ENCODE measurements at places on chromosomes 4 and X.

DNA sequence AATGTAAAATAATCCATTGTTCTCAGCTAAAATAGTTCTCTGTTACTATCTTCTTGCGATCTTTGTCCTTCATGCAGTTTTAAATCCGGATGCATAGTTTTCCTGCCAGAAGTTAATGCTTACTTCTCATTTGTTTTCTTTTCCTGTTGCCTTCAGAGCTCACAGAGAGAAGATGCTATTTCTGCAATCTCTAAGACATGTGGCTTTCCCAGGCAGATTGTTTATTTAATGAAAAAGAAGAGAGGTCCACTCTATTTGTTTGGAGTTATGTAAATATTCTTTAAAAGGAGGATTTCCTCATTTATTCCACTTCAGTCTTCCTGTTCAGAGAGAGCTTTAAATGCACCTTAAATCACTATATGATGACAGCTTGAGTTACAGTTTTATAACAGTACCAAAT is 39.3 kb upstream of the HPGD start:
- no peak for DNase-seq

- DNase-seq, result no peak
Observed at GRCh38 chr4:182905038-182905437, 12.1 kb downstream of the DCTD start.

DNA sequence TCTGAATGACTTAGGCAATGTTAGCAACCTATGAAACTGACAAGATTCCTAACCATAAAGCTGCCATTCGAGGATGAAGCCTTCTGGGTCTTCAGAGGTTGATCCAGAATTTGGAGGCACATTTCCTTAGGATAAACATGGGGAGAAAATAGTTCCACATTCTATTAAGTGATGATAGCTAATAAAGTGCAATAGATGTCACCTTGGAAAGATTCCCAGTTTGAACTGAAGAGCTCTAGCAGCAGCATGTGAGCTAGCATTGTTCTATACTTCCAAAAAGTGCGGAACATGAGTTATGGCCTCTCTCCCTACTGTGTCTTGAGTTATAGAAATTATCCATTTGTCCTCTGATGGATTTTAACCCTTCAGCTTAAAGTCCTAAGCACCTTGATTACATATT is 991.4 kb upstream of the SLIT2 start:
- no peak for DNase-seq

- DNase-seq, result no peak
Observed at GRCh38 chrX:129626026-129626425, 28.7 kb downstream of the APLN start.

DNA sequence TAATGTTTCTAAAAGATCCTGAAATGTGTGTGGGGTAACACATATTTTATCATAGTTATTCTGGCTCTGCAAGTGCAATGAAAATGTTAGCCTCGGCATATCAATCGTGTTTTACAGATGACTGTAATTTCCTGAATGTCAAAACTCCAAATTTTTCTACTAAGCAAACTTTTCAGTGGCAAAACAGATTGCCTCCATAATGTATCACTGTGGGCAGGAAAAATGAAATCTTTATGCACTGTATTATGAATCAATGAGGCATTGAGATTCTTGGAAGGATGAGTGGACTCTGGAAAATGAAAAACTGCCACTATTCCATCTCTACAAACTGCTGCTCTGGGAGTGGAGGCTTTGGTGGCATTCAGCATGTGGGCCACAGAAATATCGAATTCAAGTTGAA is 160.1 kb upstream of the MBNL3 start:
- no peak for DNase-seq

DNA sequence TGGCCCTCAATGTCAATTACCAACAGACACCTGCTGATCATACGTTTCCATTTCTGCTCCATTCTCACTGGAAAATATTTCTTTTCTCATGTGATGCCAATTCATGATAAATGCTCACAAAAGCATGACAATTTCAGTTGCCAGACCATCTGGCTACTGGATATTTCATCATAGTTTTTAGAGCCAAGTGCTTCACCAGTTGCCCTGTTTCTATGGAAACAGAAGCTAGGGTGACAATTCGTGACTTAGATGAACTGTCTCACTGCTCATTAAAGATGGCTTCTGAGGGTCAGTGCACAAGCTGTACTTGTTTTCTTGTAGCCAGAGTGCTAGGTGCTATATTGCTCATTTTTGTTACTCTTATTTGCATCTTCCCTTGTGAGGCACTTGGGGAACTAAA is 184.9 kb downstream of the COMMD8 start:
- no peak for DNase-seq

DNA sequence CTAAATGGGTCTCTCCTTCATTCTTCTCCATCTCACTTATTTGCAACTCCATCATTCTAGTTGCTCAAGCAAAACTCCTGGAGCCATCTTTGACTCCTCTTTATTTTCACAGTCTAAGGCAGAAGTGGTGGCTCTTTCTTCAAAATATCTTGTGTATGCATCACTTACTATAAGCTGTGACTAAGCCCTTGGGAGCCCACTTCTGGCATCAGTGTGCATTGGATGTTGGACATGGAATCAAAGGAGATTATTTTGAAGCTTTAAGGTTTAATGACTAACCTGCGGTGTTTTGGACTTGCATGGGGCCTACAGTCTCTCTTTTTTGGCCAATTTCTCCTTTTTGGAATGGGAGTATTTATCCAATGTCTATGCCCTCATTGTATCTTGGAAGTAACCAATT is 276.8 kb downstream of the SPOCK3 start:
- no peak for DNase-seq

DNA sequence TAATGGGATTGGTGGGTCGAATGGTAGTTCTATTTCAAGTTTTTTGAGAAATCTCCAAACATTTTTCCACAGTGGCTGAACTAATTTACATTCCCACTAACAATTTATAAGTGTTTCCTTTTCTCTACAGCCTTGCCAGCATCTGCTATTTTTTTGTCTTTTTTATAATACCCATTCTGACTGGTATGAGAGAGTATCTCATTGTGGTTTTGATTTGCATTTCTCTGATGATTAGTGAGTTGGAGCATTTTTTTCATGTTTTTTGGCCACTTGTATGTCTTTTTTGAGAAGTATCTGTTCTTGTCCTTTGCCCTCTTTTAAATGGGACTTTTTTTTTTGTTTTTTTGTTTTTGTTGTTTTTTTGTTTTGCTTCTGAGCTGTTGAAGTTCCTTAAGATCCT is 200.0 kb upstream of the GK2 start:
- no peak for DNase-seq

DNA sequence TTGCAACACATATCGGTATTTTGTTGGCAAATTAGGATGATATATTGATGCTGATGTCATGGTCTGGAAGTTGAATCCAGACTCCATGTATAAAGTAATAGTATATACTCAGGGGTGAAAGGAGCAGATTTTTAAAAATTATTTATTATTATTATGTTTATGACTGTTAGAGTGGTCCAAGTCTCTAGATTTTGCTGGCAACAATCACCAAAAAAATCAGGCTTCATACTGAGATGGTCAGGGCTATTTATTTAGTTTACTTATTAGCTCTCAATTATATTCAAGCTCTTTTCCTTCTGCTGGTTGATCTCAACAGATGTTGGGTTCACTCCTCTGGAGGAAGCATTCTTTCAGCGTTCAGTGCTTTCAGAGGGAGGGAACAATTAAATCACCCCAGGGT is 73.9 kb upstream of the VCX3B start:
- DNase-seq, result no peak

DNA sequence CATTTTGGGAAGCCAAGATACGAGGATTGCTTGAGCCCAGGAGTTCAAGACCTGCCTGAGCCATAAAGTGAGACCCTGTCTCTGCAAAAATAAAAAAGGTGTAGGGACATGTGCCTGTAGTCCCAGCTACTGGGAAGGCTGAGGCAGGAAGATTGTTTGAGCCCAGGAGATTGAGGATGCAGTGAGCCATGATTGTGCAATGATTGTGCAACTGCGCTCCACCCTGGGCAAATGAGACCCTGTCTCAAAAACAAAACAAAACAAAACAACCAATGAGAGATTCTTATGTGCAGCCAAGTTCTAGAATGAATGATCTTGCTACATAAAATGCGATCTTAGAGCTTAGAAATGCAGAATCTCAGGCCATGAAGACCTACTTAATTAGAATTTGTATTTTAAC is 22.5 kb downstream of the SLC9B2 start:
- DNase-seq, result no peak

GRCh38 chr4:105858466-105859040 is 36.7 kb upstream of the NPNT start:
- DNase-seq, result no peak

GRCh38 chrX:148610328-148610698 is 109.9 kb downstream of the AFF2 start:
- no peak for DNase-seq

GRCh38 chr4:100269446-100269845 is 79.2 kb upstream of the DDIT4L start:
- DNase-seq, result no peak

- DNase-seq, result no peak
Observed at GRCh38 chr4:86522349-86522748, 71.8 kb upstream of the PTPN13 start.

DNA sequence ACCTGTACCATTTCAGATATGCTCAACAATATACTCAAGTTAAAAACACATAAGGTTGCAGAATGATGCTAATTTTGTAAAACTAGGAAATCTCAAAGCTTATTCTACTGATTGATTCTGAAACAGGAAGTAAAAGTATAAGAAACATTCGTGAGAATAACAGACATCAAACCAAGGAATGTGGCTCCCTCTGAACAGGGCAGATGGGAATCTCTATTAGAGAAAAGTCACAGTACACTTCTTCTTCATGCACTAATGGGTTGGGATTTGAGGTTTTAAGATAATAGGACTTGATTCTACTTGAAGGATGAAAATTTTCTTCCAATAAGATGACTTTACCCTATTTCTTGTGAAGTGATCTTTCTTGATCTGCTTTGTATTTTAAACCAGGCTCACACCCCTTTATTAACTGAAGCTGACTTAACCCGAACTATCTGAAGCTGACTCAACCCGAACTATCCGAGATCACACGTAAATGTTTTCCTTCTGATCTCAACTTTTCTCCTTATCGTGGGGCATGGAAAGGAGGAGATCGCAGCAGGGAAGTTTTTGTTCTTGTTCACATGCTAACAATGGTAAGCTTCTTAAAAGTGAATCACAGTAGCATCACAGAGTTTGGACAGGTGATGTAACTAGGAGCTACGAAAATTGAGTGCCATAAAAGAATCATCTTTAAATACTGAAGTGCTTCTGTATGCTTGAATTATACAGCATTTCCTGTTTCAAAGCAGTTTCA is 363.1 kb upstream of the ZFP42 start:
- DNase-seq, result no peak

DNA sequence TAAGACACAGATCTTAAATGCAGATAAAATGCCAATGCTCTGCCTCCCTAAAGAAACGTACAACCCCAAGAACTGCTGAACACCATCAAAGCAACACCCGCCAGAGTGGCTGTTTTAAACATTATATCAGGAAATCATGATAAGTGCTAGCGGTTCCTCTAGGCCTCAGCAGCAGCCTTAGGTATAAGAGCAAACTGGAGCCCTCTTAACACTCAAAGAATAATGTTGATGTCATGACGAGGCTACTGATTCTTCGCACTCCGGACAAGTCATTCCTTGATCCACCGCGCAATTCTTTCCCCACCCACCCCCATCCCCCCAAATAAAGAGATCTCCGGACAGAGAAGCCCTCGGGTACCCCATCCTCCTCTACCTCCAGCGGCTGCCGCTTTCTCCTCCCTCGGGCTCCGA is 507 bp downstream of the LIN54 start:
- no peak for DNase-seq

- DNase-seq, result peak; percentile 19
Observed at GRCh38 chrX:72100824-72101351, 30.8 kb downstream of the RTL5 start.

DNA sequence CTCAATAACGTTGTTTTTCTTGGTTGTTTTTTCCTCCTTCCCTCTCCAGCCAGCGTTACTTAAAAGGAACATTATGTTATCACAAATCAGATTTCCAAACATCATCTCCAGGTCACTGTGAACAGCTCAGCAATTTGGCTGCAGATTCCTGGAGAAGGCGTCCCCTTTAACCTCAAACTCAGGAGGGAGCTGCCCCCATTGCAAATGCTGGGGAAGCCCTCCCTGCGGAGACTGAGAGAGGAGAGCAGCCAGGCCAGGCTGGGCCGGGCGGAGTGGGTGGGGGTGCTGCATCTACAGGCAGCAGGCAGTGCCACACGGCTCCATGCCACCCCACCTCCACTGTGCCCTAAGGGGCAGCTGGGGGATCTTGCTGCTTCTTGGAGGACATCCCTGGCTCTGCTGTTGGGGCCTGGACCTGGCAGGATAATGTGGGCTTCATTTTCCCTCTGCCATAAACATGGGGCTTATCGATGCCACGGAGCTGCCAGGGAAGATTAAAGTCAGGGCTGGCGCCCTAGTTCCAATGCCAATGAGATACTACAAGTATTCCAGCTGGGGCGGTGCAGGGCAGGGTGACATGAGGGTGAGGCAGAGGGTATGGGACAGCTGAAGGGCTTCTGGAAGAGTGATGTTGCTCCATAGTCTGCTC is 148.8 kb downstream of the PJA1 start:
- DNase-seq, result no peak

DNA sequence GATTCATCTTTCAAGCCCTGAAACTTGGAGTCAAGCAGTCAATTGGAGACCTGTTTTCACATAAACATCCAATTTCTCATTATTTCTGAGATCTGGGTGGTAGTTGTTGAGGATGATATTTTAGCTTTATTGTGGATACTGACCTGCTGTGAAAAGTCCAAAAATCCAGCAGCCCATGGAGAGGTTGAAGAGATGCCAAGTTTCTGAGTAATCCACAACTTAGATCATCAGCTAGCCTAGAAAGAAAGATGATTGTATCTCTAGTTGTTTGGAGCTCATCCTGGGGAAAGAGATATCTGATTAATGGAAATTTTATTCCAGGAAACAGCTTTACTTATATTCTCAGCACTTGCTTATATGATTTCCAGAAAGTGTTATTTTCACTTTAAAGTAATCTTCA is 48.6 kb upstream of the DCX start:
- DNase-seq, result no peak

DNA sequence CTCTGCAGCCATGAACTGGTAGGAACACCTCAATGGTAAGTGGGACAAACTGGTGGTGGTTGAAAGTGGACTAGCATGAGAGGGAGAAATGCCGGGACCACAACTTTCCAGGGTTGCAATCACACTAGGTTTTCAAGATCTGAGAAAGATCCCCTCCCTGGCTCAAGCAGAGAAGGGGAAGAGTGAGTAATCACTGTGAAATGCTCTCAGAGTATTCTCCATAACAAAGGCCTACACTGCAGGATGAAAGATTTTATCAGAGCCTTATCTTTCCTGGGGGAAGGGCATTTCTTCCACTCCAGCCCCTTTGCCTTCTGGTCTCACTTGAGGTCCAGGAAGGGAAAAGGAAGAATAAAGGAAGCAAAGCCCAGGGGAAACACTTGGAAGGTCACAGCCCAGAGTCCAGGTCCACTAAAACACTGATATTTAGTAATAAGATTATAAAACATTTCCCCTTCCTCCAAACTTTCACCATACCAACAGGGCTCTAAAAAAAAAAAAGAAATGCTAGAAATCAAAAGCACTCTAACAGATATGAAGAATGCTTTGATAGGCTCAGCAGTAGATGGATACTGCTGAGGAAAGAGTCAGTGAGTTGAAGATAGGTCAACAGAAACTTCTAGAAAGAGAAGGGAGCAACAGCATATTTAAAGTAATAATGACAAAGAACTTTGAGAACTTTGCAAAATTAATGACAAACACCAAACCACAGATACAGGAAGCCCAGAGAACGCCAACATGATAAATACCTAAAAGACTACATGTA is 95.9 kb downstream of the WDFY3 start:
- no peak for DNase-seq

- no peak for DNase-seq
Observed at GRCh38 chrX:126886997-126887396, 67.5 kb downstream of the PRR32 start.

All from stimulated activated CD4-positive, alpha-beta T cell treated with anti-CD3 and anti-CD28 coated beads, Interleukin-1b, Interleukin-23, amount 100 ng/mL, for 24 hours (primary cell).